Activated naive CD8-positive, alpha-beta T cell treated with anti-CD3 and anti-CD28 coated beads, Interleukin-2, amount 50 U/mL, for 24 hours (primary cell): ENCODE measurements at places on chromosomes 16 and 17.
A peak's percentile ranks its signal among the peaks of the same experiment; 100 is the strongest.

DNA sequence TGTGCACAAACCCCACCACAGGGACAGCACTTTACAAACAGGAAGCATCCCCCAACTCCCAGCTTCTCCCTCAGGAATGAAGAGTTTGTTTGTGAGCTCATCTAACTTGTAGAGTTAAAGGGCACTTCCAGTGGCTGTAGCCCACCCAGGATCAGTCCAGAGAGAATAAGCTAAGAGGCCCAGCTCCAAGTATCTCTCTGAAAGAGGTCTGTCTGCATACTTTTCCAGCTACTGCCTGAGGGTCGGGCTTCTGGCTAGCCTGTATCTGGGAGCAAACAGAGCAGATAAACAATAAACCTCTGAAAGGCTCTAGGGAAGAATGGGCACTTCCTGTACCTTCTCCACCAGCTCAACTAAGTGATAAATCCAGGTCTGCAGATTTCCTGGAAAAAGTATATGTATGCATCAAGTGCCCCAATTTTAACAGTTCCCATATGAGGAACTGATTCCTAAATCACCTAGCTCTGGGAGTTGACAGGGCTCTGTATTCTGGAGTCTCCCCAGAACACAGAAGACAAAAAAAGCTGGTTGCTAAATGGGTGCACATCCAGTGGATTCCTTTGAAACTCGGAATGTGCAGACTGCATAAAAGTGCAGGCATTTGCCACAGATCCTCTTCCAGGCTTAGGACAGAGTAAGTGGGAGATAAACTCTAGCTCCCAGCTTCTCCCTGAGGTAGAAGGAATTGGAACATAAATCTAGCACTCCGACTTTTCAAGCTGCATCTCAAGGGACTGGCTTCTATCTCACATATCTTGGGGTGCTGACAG, 37.1 kb upstream of the MYLK3 start:
- no peak for DNase-seq

DNA sequence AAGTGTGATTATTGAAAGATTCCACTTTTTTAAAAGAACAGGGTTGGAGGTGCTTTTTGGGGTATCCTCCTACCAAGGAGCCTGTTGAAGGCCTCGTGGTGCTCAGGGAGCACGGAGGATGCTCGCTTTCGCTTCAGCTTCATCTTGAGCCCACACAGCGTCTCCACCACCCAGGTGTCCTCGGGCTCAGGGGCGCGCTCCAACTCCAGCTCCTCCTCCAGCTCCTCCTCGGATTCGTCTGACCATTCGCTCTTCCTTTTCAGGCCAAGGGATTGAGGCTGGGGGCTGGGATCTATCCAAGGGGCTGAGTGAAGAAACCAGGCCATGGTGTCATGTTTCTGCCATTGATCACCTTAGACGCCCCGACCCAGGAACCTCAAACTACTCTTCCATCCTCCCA, 1.2 kb downstream of the SPDYE4 start:
- DNase-seq: no peak

DNA sequence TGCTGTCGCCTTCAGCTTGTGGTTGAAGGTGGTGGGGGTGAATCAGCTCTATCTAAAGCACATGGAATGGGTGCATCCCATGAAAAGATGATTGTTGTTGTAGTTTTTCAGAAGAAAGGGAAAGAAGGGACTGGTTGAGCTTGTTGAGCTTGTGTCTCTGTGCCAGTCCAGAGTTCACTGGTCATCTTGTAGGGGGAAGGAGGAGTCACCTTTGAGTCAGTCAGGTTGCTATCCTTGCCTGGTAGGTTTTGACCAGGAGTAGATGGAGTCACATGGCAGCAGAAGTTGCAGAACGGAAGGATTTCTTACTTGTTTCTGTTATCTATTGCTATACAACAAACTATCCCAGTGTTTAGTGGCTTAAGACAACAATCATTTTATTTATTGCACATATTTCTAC, 73.3 kb downstream of the PLCG2 start:
- no peak for DNase-seq

- no peak for DNase-seq
Observed at GRCh38 chr16:87927195-87927562, 9.2 kb downstream of the CA5A start.

- DNase-seq: no peak
Observed at GRCh38 chr17:63531022-63531965, 8.1 kb downstream of the KCNH6 start.

- DNase-seq: peak; percentile 59
Observed at GRCh38 chr17:58344791-58345157, 7.2 kb downstream of the SUPT4H1 start.

- DNase-seq: no peak
Observed at GRCh38 chr17:38720941-38721340, 9.2 kb upstream of the CISD3 start.

DNA sequence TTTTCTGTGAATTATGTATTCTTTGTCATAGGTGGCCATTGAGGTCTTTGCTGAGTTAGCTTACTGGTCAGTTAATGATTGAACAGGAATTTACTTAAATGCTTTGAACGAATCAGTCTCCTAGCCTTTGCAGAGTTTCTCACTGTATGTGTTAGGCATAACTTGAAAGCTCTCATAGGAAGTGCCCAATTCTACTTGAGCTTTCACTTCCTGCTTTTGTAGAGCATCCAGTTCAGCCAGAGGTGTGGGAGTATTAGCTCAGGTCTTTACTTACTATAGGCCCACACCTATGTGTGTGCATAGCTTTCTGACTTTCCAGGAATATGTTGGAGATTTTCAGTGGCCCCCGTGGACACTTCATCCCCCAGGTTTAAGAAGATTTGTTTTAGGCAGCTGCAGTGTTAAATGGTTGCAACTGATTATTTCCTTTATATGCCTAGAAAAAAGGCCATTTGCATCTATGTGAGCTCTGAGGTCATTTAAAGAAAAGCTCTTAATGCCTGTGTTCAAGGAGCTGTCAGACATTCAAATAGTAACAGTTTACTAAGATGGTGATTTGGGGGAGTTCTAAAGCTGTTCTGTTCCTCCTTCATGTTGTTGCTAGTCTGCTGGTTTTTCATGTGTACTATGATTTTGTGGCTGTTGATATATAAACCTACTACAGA, 62.3 kb downstream of the PHKB start:
- DNase-seq: no peak

- no peak for DNase-seq
Observed at GRCh38 chr16:14449790-14450480, 180.1 kb downstream of the PARN start.

GRCh38 chr16:89338863-89339262, 121.4 kb downstream of the ZNF778 start:
- DNase-seq: no peak

- DNase-seq: no peak
Observed at GRCh38 chr17:3712811-3713463, 10.8 kb upstream of the HASPIN start.

DNA sequence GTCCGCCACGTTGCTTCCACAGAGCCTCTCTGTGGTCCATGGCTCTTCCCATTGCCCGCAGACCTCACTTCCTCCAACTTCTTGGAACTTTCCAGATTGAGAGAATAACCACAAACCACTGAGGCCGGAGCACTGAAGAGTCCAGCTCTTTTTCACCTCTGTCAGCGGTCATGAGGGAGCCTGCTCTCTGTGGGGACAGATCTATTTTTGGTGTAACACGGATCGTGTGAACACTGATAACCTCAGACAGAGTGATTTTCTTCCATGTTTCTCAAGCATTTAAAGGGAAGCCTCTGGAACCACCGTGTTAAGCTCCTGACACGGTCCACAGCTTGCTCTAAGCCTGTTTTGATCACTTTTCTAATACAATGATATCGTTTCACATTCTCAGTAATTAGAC, 49.7 kb downstream of the NTN1 start:
- no peak for DNase-seq

DNA sequence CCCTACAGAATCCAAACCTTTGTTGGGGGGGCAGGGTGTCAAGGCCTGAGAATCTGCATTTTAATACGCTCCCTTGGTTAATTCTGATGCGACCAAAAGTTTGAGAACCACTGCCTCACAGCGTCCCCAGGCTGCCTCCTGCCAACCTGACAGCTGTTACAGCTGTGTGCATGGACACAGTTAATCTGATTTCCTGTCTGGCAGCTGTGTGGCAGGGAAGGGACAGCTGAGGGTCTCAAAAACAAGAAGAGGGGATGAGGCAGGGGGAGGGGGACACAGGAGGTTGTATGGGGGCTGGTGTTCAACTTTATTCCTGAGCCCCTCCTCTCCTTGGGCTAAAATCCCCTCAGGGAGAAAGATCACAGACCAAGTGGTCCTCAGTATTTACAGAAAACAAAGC, 17.5 kb downstream of the HDAC5 start:
- no peak for DNase-seq

GRCh38 chr17:72843591-72843990, 248.9 kb downstream of the SLC39A11 start:
- no peak for DNase-seq

- DNase-seq: no peak
Observed at GRCh38 chr17:39628655-39629493, 2.1 kb downstream of the PPP1R1B start.

DNA sequence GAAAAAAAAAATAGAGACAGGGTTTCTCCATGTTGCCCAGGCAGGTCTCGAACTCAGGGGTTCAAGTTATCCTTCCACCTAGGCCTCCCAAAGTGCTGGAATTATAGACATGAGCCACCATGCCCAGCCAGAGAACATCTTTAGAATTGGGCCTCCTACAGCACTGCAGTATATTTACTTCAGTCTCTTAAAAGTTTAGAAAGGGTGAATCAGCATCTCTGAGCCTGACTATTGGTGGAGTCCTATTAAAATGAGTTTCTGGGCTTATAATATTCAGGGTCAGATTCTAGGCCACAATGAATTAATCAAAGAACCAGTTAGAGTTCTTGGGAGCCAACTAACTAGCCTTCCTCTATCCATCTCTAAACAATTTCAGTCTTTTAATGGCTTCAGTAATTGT, 22.8 kb downstream of the TADA2A start:
- DNase-seq: no peak

- no peak for DNase-seq
Observed at GRCh38 chr17:4998732-4999429, 1.1 kb downstream of the KIF1C start.

- no peak for DNase-seq
Observed at GRCh38 chr17:81335773-81336157, 40.7 kb upstream of the SLC38A10 start.

DNA sequence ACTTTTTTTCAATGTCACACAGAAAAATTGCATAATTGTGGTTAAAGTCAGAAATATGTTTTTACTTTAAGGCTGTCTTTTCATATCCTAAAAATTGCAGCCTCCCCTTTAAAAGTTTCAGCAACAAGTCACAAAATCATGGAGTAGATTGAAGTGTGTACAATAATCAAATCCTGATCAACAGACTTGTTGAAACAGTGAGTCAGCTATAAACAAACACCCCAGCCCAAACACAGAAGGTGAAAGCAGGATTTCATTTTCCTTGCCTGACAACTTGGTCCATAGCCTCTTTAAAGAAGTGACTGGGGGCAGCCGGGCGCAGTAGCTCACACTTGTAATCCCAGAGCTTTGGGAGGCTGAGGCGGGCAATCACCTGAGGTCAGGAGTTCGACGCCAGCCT, 59.9 kb downstream of the WNT3 start:
- DNase-seq: no peak

DNA sequence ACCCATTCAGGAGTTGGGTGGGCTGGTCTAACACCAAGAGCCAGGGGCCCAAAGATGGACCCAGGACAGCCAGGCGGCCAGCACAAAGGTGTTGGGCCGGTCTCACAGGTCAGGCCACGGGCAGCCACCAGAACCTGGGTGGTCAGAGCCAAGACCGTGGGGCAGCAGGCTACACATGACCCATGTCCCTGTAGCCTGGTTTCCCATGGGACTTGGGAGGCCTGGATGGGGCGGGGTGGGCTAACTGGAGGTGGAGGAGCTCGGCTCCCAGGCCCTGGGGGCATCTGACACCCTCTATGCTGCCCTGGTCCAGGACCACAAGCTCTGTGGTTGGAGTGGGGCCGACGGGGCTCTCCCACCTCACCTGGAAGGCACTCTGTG, 17.2 kb downstream of the CTU2 start:
- DNase-seq: no peak

DNA sequence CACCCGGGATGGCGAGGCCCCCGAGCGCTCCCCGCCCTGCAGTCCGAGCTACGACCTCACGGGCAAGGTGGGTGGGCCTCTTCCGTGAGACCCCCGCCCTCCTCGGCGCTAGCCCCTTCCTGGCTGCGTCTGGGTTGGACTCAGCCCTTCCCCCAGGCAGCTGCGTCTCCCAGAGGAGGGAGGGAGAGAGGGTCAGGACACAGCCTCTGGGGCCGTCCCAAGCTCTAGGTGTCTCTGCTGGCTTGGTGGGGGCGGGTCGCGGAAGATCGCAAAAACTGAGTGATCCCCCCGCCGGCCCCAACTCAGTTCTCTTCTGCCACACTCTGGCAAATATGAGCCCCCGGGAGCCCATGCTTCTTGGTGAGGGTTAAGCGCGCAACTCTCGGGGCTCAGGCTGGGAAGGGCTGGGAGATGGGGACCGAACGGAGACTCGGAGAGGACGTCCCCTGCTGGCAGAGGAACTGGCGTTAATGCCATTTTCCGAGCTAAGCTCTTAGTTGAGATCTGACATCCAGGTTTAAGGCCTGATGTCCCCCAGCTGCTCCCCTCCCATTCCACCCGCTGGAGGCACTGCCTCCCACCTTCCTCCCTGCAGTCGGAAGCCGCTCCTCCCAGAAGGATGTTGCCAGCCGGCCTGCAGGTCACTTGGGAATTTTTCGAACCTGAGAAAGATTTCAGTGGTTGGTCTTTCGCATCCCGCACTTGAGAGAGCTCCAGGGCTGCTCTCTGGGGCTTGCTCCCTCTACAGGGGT, 419 bp downstream of the RAB37 start:
- peak; percentile 57 for DNase-seq

DNA sequence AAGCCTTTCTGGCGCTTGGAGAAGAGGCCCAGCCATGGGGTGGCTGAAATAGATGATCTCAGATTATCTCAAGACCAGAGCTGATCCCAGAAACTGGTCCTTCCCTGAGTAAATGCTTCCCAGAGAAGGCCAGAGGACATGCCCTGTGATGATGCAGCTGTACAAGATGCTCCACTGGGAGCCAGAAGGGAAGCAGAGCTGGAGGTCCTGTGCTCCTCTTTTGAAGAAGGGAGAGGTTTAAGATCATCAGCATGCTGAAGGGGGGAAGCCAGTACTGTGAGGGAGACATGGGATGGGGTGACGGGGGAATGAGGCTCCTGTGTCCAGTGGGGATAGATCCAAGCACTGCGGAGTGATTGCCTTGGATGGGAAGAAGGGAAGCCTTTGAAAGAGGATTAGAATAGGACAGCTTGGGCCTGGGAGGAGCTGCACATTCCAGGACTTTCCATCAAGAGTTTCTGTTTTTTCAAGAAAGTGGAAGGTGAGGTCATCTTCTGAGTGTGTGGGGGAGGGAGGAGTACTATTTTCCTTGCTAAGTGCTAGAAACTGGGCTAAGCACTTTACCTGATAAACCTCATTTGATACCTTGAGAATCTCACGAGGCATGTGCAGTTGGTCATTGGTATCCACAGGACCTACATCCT, 16.4 kb upstream of the ALOX15B start:
- no peak for DNase-seq

GRCh38 chr17:19274893-19275292, 37.7 kb downstream of the EPN2 start:
- no peak for DNase-seq

GRCh38 chr16:4301177-4301576, 14.7 kb upstream of the GLIS2 start:
- DNase-seq: no peak
